ENCODE measurements at places on chromosomes 7 and 10.
A peak's percentile ranks its signal among the peaks of the same experiment; 100 is the strongest.

- no peak for DNase-seq
Observed at GRCh38 chr10:100744987-100745881, at the start of gene PAX2. Gene PAX2 (plus strand): TSS chr10:100745582. CDS start chr10:100746261, 679 bp downstream.

- no peak for DNase-seq
Observed at GRCh38 chr10:114271779-114272167, 32.7 kb downstream of the VWA2 start.

DNA sequence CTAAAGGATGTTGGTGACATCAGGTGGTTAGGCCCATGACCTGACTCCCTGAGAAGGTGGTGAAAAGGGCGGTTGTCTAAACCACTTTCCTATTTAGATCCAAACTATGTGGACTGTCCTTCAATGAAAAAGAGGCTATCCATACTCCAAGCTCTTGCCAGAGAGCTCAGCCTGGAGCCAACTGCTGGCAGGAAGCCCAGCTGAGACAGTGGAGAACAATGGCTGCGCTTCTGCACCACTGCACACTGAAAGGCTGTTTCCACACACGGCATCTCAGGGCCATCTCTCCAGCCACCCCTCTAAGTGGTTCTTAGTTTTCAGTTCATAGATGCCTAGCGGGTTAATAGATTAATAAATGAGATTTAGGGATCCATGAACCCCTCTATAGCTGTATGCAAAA lies 488.8 kb upstream of the ZMIZ1 start:
- DNase-seq = no peak

GRCh38 chr7:144403649-144404061 lies at the start of gene NOBOX:
Gene NOBOX (minus strand): TSS chr7:144403693.
- DNase-seq = no peak

- no peak for DNase-seq
Observed at GRCh38 chr10:23693501-23693901, 254.6 kb downstream of the OTUD1 start.

DNA sequence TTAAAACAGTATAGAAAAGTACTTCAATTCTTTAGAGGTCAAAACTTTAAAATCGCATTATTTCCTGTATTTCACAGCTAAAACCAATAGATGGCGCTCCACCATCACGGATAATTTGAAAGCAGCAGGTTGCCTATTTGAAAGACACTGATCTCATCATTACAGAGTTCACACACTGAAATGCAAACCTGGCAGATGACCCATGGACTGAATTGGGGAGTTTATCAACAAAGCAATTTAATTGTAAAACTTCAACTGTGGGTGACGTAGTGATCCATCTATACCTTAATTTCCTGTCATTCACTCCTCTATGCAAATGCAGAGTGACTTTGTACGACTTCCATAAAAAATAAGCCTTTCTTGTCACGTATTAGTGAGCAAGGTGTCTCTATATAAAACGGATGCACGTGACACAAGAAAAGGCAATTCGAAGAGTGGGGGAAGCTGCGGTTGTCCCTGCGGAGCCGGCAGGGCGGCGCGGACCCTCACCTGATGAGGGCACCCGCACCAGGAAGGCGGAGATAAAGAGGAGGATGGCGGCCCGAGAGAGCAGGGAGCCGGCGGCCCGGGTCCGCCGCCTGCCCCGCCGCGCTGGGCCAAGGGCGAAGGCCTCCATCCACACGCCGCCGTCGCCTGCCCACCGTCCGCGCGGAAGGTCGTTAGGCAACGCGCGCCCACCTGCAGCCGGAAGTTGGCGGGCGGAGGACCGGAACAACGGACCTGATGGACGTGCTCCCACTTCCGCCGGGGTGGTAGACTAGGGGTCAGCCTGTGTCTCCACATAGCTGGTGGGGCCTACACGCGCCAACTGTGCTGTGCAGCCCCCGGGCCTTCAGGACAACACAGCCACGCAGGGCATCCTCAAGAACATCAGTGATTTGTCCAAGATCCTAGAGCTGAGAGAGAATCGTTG lies at the start of gene ZPBP:
Gene ZPBP, minus strand, starts transcription at position 668 of the 913 bp plus-strand sequence. Its CDS starts 52 bp downstream, at position 616.
- DNase-seq = peak; percentile 17

Measured in stimulated activated CD4-positive, alpha-beta T cell treated with anti-CD3 and anti-CD28 coated beads, Interleukin-15, amount 100 ng/mL, for 48 hours (primary cell).